ENCODE measurements at places on chromosomes 3 and 15.

- DNase-seq = no peak
Observed at GRCh38 chr3:24965706-24966385, 462.2 kb upstream of the RARB start.

DNA sequence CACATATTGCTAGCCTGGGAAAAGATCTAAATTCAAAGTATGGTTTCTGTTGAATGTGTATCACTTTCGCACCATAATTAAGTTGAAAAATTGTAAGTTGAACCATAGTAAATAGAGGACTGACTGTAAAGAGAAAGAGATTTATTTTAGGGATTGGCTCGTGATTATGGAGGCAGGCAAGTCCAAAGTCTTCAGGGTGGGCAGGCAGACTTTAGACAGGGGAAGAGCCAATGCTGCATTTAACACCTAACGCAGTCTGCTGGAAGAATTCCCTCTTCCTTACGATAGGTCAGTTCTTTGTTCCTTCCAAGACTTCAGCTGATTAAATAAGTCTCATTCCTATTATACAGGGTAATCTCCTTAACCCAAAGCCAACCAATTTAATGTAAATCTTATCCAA, 15.8 kb downstream of the C3orf85 start:
- no peak for DNase-seq

DNA sequence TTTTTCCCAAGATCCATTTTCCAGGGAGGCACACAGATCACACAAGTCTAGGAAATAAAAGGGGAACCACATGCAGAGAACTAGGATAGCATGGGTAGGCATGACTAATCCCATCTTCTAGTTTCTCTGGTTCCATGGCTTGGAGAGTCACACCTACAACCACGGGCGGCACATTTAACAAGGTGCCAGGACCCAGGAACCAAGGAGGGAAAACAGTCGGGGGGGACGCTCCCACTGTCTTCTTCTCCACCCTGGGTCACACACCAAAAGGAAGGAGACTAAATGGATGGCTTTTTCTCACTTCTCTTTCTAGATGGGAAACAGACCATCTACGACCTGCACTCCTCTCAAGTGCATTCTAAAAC, 4.6 kb upstream of the SMCO1 start:
- no peak for DNase-seq

GRCh38 chr15:85579957-85580694, 199.7 kb downstream of the AKAP13 start:
- peak; percentile 26 for DNase-seq

GRCh38 chr3:17090280-17090983, 205.7 kb downstream of the PLCL2 start:
- DNase-seq = no peak

GRCh38 chr3:53318522-53318921, 28.8 kb downstream of the DCP1A start:
- no peak for DNase-seq

DNA sequence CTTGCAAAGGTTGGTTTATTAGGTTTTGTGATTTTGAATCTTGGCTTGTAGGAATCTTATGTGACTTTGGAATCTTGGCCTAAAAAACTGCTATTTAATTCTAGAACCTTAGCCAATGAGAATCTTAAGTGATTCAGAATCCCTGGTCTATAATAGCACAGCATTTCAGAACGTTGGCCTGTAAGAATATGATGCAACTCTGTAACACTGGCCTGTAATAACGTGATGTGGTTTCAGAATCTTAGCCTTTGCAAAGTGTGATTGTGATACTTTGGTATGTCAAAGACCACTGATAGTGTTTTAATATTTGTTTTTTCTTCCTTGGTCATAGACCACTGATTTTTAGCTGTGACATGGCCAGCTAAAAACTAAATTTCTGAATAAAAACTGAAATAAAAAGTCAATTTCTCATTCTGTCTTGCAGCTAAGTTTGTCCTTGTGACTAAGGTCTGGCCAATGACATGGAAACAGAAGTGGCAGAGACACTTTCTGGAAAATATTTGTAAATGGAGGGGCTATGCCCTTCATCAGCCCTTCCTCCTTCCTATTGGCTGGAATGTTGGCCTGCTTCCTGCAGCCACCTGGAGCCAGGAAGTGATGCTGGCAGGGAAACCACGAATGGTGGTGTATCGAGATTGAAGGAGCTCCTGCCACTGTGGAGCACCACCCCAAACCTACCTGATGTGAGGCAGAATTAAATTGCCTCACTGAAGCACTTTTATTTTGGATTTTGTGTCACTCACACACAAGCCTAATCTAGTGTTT, 42.3 kb upstream of the CORO2B start:
- DNase-seq = no peak

DNA sequence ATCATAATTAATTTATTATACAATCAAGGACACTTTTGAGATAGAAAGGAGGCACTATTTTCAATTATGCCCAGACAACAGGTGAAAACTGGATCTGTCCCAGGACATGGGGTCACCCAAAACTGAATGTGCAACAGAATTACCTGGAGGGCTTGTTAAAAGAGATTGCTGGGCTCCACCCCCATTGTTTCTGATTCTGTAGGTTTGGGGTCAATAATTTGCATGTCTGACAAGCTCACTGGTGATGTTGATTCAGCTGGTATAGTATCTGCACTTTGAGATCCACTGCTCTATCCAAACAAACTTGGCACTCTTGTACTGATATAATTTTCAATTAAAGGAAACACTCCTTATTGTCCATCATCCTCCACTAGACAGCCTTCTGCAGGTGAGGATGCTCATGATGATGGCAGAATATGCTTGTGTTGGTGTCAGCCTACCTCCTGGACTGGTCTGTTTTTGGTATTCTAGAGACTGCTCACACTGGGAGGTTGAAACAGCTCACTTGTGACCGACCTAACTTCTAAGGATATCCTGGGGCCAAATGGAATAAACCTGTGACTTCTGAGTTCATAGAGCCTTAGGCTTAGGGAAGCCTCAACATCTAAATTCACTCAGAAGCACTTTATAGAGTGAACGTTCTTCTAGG, 2.2 kb downstream of the P2RY14 start:
- no peak for DNase-seq

- DNase-seq = no peak
Observed at GRCh38 chr15:95687061-95687460, 643.4 kb upstream of the NR2F2 start.

GRCh38 chr15:57384816-57385215, 8.5 kb downstream of the CGNL1 start:
- DNase-seq = no peak

GRCh38 chr15:37873336-37873735, 61.1 kb upstream of the TMCO5A start:
- no peak for DNase-seq

GRCh38 chr3:195468841-195469240, 26.0 kb upstream of the ACAP2 start:
- no peak for DNase-seq

DNA sequence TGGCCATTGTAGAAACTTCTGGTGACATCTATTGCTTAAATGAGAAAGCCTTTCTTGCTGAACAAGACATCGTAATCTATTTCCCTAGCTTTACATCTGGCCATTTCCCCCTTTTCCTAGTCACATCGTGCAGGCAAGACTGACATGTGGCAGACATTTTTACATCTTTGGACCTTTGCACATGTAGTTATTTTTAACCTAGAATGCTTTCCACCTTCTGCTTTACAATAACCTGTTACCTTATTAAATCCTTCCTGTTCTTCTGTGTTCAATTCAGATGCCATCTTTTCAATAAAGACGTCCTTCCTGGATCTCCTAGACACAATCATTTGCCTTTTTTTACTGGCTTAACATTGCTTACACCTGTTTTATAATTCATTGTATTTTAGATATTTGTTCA, 343.3 kb downstream of the DIPK2A start:
- no peak for DNase-seq

DNA sequence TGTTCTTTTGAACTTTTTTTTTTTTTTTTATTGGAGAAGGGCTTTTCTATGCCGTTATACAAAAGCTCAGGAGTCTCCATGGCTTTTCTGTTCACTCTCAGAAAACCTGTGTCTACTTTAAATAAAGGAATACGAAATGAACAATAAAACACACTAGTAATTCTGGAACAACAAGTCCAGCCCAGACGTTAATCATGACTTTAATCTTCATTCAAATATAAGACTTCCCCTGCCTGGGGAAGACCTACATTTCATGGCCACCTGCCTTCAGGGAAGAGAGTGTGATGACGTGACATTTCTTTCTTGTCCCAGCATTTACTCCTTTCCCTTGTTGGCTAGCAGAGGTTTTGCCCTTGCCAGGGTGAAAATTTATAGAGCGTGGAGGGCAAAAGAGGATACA, 564.5 kb downstream of the PDCD6IP start:
- no peak for DNase-seq

- DNase-seq = no peak
Observed at GRCh38 chr3:15204005-15204404, 2.0 kb upstream of the CAPN7 start.

DNA sequence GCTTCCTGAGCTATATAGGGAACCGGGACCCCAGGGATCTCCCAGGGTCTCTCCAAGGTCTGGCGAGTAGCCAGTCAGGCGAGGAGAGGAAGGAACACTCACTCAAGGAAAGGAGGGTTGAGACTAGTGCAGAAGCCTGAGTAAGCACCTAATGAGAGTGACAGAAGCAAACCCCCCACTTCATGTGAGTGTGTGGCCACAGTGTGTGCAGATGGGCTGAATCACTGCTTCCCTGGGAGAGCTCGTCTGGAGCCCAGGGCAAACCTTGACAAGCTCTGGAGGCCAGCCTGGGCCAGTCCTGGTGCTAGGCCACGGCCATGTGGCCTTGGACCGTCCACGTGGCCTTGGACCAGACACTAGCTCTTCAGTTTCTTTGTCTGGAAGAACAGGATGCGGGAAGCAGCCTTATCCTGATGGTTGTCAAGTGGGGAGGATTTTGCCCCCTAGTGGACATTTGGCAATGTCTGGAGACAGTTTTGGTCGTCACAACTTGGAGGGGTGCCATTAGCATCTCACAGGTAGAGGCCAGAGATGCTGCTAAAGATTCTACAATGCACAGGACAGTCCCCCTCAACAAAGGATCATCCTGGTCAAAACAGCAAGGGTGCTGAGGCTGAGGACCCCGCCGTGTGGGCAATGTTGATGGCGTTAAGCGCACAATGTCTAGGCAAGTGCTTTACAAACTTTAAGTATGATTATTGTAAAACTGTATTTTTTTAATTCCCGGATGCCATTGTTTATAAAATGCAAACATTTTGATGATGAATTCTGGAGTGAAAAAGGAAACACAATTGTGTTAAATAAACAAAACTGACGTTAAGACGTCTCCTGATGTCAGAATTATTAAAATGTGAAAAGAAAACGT, 34.8 kb upstream of the CTSH start:
- DNase-seq = peak; percentile 90

GRCh38 chr15:69664572-69665571, 212.3 kb downstream of the RPLP1 start:
- DNase-seq = no peak

DNA sequence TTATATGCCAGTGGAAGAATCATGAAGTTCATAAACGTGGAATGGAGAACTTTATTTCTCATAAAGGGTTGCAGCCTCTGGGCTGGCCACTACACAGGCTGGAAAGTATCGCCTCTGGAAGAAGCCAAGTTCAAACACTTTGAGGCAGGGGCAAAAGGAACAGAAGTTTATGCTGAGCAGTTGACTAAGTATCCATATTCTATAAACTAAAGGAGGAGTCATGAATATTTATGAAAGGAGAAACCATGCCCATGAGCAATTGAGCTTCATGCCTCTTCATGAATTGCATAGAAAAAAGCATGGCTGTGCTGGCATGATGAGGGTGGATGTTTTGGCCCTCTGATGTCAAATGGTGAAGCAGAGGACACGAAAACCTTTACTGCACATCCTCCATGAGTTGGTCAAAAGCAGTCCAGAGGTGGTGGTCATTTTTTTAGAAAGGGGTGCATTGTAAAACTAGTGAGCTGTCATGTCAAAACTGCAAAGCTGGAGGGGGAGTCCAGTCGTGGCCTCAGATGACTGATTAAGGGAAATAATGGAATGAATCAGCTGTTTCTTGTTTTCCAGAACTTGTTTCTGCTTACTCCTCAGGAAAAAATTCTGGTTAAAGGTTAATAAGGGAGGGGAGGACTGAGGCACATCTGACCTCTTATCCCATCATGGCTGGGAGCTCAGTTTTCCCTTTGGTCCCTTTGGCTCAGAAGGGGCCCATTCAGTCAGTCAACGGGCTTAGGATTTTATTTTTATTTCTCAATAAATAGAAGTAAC, 276.7 kb downstream of the CHL1 start:
- DNase-seq = no peak

DNA sequence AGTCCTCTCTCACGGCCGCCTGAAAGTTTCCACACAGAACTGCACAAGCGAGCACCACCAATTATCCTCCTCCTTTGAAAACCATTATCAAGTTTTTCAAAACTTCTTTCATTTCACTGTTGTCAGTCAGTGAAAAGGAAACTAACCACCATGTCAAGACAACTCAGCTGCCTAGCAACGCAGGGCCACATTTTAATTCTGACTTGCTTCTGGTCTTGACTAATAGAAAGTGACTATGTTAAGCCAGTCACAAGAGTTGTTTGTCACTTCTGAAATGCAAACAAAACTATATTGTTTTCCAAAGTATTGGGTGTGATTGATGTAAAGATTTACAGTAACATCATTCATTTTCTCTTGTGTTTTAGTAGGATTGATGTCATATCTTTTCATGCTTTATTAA, 612.8 kb upstream of the AGTR1 start:
- DNase-seq = no peak

GRCh38 chr3:142650001-142650693, 54.0 kb downstream of the PLS1 start:
- no peak for DNase-seq

- no peak for DNase-seq
Observed at GRCh38 chr3:113981803-113982202, 34.0 kb downstream of the ZDHHC23 start.

DNA sequence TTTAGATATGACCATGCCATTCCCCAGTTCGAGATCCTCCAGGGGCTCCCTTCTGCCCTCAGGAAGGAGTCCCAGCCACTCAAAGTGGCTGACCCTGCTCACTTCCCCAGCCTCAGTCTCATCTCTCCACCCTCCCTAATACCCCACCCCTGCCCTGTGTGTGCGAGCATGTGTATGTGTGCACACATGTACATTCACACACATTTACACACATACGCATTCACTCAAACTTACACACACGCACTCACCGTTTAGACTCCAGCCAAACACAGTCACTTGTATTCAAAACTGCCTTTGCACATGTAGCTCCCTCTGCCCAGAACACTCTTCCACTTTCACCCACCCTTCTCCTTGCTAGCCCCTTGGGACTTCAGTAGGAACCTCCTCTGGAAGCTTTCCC, 11.4 kb downstream of the PLA2G4E start:
- no peak for DNase-seq

GRCh38 chr15:71168166-71168834, 53.0 kb downstream of the THSD4 start:
- DNase-seq = no peak

GRCh38 chr3:51538459-51539290, at the start of gene RAD54L2:
Gene RAD54L2 (plus strand): TSS chr3:51538719. CDS start chr3:51590421, 51,702 bp downstream.
- peak; percentile 72 for DNase-seq

All from HuH-7 (cell line).